T-helper 2 cell treated with Interferon-gamma antibody and Interleukin-4, amounts not matched to agents 5 μg/mL and 100 μg/mL, for 36 hours (primary cell): ENCODE measurements at places on chromosomes 2 and 18.

DNA sequence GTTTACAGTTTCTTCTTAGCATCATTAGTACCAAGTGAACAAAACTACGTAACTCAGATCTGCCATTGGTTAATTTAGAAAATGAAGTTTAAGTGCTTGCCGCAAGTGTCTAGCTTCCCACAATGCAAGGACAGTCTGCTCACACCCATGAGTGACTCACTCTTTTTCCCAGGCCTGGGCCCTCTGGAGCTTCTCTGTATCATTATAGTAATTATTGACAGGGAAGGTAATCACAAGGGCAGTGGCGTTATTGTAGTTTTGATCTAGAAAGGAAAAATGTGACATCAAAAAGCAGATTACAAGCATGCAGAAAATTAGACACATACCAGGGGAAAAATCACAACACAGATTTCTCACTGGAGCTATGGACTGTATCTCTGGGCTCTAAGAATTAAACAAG is 38.5 kb downstream of the NPC1 start:
- no peaks in the 10 kb centered on the region for H3K27me3 ChIP-seq
- DNase-seq, result no peak
- peaks cover 5% of the 10 kb centered on the region for H3K4me1 ChIP-seq
- no peak overlapping the region for H3K4me3 ChIP-seq
- no peak overlapping the region for H3K27ac ChIP-seq

GRCh38 chr2:201447086-201447485 is 4.2 kb downstream of the TRAK2 start:
- H3K27ac ChIP-seq, result peak overlapping the region; percentile 65
- peaks cover 24% of the 10 kb centered on the region for H3K36me3 ChIP-seq
- no peak for DNase-seq
- no peaks in the 10 kb centered on the region for H3K27me3 ChIP-seq
- H3K4me1 ChIP-seq, result peaks cover 44% of the 10 kb centered on the region

- peak overlapping the region; percentile 94 for H3K27ac ChIP-seq
- peak overlapping the region; percentile 99 for H3K4me3 ChIP-seq
- peaks cover 17% of the 10 kb centered on the region for H3K36me3 ChIP-seq
- no peaks in the 10 kb centered on the region for H3K27me3 ChIP-seq
Measured at GRCh38 chr2:210003359-210003758, 921 bp downstream of the RPE start.

DNA sequence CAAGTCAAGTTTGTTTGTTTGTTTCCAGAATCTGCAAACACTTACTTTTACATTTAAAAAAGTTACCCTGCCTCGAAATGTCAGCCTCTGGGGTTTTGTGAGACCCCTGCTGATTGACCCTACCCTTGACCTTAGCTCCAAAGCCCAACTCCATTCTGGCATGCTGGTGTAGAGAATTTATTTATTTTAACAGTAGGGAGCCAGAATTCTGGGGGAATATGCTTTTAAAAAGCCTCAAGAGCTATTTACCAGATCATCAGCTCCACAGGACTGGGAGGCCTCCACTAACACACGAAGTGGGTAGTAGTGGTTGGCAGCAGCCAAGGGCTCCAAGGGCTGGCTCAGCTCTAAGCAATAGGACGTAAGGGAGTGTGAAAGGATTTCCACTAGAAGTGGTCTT is 23.2 kb upstream of the GREB1L start:
- no peak overlapping the region for H3K27ac ChIP-seq
- no peak for DNase-seq
- H3K27me3 ChIP-seq, result no peaks in the 10 kb centered on the region
- H3K4me1 ChIP-seq, result no peaks in the 10 kb centered on the region

DNA sequence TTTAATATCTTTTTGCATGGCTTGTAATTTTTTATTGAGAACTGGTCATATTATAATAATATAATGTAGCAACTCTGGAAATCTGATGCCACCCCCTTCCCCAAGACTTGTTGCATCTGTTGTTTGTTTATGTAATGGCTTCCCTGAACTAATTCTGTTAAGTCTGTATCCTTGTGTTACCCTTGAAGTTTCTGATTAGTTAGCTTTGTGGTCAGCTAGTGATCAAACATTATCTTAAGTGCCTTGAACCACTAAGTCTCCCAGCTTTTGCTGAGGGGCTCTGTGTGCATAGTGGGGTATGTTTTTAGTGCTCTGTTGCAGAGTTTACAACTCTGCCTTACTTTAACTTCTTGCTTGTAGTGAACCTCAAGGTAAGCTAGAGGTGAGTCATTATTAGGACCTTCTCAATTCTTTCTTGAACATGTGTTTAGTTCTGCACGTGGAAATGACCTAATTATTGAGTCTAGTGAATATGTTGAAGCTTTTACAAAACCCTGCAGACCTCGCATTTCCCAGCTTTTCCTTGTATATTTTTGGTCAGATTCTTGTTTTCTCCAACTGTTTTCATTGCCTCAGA is 24.8 kb downstream of the SMCHD1 start:
- peaks cover 42% of the 10 kb centered on the region for H3K4me1 ChIP-seq
- no peaks in the 10 kb centered on the region for H3K27me3 ChIP-seq
- peak overlapping the region; percentile 33 for H3K27ac ChIP-seq
- H3K4me3 ChIP-seq, result no peak overlapping the region
